ENCODE measurements at places on chromosomes 7 and 10.

- no peak for DNase-seq
These were observed 6.6 kb upstream of the LGI1 start for GRCh38 chr10:93751124-93751523.

DNA sequence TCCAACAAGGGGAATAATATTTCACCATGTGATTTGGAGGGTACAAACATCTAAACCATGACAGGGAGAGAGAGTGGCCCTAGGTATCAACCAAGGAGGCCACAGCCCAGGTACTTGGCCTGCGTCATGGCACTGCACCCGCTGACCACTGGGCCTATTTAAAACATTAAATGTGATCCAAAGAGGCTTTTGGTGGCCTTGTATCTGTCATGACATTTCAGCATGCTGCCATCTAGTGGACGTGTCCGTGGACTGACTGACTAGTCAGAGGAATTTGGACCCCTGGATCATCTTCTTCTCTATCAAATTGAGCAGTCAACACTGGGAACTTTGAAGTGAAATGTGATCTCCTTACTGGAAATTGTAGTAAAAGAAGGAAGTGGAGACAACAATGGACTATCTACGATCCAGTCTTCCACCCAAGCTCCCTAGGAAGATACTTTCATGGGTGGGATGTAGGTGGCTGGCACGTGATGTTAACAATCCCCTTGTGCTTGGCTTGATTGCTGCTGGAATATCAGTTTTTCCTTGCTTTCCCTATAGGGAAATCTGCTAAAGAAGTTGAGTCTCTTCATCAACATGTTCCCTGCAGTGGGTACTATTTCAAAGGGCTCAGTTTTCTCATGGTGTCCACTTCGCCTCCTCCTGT is 24.6 kb upstream of the ITGA8 start:
- DNase-seq = peak; percentile 66

- peak; percentile 76 for DNase-seq
These were observed 42.1 kb downstream of the FAM53B start for GRCh38 chr10:124701881-124702656.

GRCh38 chr7:21256310-21256877 is 171.5 kb upstream of the SP4 start:
- DNase-seq = peak; percentile 45

GRCh38 chr7:135273581-135273980 is 39.9 kb downstream of the STRA8 start:
- DNase-seq = no peak

GRCh38 chr7:18384491-18385143 is 110.9 kb upstream of the HDAC9 start:
- no peak for DNase-seq

DNA sequence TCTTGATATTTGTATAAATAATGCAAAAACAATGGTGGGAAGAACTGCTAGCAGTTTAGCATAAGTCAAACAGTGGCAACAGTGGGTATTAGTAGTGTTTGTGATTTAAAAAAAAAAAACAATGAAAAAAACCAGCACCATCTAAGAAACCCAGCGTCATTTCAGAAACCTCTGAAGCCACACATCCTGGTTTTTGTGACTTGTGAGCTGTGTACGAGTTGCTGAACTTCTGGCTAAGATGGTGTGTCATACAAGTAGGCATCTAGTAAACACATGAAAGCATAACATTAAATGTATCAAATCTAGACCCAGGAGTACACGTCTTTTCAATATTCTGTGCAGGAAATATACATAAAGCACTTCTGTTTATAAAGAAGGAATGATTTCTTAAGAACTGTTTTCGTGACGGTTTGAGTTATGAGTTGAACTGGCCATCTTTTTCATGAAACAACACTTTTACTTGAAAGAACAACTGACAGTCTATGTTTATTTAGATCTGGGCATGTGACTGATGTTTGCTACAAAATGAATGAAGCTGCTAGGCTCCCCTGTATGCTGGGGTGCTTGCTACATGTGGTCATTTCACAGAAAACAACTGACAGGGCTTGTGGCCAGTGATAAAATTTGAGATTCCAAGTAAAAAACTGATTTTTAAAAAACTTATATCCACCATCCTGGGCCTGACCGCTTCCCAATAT is 143.5 kb downstream of the PIP4K2A start:
- no peak for DNase-seq

- no peak for DNase-seq
These were observed 12.4 kb upstream of the PRKAR1B start for GRCh38 chr7:739455-739982.

DNA sequence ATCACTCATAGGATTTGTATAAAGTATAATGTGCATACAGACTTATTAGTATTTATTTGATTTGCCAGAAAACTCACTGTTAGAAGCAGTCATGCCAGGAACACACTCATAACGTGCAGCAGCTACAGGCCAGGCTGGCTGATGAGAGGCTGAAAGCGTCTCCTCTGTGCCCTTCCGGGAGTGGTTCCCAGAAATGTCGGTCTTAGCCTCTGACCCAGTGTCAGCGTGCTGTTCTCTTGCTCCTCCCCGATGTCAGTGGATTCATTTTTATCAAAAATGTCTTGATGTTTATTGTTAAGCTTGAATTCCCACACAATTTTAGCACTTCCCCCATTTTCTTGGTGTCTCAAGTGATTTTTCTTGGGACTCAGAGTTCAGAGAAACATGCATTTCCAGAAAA is 33.3 kb upstream of the GARS1 start:
- DNase-seq = no peak

DNA sequence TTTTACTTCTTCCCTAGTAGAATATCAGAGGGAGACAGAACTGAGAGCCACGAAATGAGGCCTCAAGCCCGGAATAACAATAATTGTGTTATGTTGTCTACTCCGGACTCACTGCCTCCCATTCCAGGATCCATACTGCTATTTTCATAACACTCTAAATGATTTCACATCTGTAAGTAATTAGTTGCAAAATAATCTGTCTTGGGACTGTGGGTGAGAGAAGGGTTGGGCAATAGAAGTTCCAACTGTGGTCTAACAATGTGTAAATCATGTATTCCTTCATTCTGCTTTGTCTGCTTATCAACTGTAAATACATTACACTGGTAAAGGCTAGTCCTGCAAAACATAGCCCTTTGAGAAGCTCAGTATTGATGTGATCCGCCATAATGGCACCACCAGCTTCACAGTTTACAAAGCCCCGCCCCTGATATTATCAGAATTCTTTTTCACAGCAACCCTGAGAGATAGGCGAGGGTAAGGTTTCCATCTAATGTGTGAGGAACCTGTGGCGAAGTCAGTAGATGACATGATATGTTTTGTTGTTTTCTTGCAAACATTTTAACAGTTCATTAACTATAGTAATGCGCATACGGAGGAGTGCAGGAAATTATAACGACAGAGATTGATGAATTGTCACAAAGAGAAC is 265.7 kb upstream of the BMPER start:
- DNase-seq = no peak

- DNase-seq = peak; percentile 45
These were observed 251.1 kb upstream of the LRRN3 start for GRCh38 chr7:110839866-110840265.

DNA sequence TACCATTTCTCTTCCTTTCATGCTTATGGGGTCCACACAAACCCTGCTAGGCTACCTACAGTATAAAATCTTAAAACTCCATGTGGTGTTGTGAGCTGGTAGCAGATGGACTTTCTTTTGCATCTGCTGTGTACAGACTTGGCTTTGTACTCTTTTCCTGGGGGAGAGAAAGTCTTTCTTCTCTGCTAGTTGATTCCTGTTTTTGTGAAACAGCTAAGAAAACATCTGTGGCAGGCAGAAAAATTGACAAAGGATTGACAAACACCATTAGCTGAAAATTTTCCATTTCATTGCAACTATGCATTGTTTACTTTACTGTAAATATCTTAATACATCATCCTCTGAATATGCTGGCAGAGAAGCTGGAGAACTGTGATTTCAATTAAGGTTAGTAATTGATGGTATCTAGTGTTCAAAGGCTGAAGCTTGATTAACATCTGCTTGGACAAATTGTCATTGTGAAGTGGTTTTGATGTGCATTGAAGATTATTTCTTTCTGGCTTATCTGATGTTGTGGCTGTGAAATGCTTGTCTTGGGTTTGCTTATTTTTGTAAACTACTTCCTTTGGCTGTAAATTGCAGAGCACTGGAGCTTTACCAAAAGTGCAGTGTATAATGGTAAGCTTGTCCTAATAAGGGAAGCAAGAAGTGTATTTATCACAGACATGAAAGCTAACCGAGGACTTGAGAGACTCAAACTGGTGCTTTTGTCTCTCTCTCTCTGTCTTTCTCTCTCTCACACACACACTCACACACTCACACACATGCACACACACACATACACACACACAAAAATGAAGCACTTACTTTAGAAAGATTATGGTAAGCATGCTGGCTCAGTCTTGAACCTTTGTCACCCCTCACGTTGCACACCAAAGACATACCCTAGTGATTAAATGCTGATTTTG is at the start of gene FOXP2:
TSS of gene FOXP2 (plus strand) at position 660 of the 908 bp plus-strand sequence. CDS start 11,697 bp downstream, outside the sequence.
- peak; percentile 17 for DNase-seq

DNA sequence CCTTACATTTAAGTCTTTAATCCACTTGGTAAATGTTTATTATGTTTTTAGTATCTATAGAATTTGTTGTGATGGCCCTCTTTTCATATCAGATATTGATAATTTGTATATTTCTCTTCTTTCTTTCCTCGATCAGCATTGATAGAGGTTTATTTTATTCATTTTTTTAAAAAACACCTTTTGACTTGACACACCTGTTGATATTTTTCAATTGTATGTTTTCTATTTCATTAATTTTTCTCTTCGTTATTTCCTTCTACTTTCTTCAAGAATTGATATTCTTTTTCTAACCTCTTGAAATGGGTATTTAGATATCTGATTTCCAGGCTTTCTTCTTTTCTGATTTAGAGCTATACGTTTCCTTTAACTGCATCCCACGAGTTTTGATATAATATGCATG is 50.9 kb downstream of the BTBD16 start:
- DNase-seq = no peak

DNA sequence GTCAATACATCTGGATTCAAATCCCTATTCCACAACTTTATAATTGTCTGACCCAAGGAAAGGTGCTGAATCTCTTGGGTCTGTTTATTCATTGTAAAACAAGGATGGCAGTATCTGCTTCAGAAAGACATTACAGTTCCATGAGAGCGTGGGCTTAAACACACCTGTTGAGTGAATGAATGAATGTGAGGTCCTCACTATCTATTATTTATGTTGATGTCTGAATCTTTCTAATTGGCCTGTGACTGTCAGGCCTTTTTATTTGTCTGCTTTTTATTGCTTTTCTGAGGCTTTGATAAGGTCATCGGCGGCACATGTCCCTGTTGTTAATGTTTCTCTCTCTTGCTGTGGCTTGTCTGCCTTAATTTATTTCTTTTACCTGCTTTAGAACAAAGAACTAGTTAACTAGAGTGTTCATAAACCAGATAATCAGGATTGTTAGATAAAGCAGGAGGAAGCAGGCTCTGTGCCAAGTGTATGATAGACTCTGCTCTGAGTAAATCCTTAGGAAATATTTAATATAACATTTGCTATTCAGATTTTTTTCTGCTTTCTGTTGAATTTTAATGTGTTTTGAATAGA is 42.3 kb upstream of the CYCS start:
- no peak for DNase-seq

GRCh38 chr7:36564489-36564888 is 159.8 kb downstream of the AOAH start:
- DNase-seq = no peak

DNA sequence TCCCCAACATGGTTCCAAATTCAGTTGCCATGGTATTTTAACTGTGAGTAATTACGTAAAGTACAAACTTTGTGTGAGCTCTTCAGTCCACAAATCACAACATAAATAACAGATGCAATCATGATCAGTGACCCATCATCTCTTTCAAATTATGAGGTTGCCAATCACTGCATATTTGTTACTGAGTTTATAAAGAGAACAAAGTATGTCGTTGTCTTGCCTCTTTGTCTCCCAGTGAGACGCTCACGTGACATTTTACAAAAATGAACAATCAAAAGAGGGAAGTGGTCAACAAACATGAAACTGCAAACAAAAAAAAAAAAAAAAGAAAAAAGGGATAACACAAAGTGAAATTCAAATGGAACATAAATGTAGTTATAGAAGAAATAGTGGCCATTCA is 122.7 kb upstream of the PDSS1 start:
- DNase-seq = no peak

- DNase-seq = peak; percentile 58
These were observed 9.0 kb upstream of the CUZD1 start for GRCh38 chr10:122854648-122855047.

GRCh38 chr7:2354939-2355704 is 495 bp downstream of the EIF3B start:
- DNase-seq = no peak

GRCh38 chr10:61452151-61452651 is 980 bp downstream of the TMEM26 start:
- no peak for DNase-seq

DNA sequence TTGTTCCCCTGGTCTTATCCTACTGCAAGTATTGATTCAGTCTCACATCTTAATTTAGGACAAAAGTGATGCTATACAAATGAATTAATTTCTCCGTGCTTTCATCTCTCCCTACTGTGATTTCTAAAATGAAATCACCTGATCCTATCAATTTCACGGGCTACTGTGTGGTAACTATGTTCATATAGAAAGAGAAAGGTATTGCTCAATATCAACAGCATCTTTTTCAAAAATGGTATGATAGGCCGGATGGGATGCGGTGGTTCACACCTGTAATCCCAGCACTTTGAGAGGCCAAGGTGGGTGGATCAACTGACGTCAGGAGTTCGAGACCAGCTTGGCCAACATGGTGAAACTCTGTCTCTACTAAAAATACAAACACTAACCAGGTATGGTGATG is 71.2 kb downstream of the PIK3CG start:
- DNase-seq = no peak

DNA sequence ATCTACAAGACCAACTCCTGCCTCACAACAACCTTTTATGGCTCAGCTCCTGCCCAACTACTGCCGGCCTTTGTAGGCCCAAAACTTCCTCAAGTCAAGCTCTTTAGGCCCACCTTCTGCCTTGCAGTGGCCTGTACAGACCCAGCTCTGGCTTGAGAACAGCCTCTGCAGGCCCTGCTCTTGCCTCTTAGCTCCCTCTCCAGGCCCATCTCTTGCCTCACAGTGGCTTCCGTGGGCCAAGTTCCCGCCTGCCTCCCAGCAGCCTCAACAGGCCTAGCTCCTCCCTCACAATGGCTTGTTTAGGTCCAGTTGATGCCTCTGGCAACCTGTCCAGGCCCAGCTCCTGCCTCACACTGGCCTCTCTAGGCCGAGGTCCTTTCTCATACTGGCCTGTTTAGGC is 32.4 kb upstream of the VKORC1L1 start:
- no peak for DNase-seq

DNA sequence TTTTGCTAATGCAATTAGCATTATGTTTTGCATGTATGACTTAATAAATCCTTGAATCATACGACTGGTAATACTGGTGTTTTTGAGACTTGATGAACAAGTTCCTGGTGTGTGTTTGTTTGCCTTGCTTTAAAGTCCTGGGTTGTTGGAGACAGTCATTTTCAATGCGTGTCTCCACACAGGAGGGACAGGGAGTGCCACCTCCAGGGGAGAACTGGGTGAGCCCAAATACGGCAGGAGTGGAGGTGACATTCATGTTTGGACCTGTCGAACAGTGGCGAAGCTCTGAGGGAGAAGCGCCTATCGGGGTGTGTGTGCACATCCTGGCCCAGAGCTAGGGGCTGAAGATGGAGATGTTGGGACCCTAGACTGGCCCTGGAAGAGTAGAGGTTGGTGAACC is 43.8 kb downstream of the DAGLB start:
- DNase-seq = no peak

GRCh38 chr7:138074121-138074520 is 2.1 kb upstream of the AKR1D1 start:
- no peak for DNase-seq
